ENCODE measurements at places on chromosomes 6 and 20.

- DNase-seq = no peak
Observed at GRCh38 chr6:108661430-108661829, 100.7 kb downstream of the FOXO3 start.

DNA sequence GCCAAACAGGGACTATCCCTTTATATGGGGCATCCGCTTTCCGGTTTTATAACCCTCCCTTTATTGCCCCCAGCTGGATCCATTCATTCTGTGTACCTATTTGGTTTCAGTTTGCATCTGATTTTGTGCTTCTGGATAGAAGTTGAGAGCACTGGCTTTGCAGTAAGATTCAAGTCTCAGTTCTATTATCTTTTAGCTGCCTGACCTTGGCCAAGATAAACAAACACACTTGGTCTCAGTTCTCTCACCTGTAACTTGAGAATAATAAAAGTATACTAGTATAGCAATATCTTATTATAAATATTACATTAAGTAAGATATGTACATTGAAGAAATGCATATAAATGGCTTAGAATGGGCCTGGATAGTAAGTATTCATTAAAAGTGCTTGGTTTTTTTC, 182.4 kb upstream of the TSHZ2 start:
- DNase-seq = no peak

DNA sequence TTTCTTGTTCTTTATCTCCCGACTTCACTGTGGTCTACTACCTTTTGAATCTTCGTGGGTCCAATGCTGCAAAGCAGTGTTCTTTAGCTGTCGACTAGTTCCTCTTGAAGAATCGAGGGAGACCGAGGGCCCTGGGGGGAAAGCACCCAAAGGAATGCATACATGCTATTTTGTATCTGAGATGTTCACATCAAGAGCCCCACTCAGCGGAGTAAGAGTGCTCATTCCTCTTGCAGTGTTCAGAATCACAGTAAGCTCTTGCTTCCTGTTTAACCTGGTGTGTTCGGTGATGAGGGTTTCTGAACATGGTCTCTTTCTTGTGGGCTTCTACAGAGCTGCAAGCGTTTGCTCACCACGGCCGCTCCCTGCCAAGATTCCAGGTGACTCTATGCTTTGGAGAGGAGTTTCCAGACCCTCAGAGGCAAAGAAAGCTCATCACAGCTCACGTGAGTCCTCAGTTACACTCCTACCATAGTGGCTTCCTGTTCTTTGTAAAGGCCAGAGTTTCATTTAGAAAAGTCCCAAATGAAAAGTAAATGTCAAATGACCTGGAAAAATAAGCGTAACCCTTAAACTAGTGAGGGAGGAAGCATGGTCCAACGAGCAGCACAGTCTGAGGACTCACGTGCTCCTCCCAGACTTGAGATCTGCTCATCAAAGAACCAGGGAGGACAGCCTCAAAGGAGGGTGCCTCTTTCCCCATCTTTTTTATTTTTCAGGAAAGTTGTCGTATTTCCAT, 13.3 kb downstream of the IRF4 start:
- DNase-seq = no peak

DNA sequence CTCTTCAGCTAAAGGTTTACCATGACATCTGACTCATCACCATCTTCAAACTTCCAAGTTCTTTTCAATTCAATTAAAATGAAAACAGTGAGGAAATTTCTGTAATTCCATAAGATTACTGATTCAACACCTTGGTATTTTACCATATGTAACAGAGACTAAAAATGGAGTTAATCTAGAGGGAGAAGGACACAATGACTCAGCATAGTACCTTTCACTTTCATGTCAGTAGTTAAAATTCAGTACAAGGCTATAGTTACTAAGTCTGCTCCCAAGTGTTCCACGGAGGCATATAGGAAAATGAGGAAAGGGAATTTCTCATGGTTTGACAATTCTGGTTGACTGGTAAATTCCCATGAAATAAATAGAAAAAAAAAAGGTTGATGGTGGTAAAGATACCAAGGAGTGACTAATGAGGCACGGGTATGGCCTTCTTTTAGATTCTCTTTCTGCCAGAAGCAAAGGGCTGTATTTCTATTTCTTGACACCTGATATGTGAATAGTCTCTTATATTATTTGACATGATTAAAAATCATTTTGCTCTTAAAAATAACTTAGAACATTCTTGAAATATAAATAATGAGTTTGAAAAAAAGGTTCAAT, 526.7 kb upstream of the ADGRB3 start:
- no peak for DNase-seq

GRCh38 chr6:166775180-166775922, 148.3 kb upstream of the RPS6KA2 start:
- DNase-seq = peak; percentile 35

DNA sequence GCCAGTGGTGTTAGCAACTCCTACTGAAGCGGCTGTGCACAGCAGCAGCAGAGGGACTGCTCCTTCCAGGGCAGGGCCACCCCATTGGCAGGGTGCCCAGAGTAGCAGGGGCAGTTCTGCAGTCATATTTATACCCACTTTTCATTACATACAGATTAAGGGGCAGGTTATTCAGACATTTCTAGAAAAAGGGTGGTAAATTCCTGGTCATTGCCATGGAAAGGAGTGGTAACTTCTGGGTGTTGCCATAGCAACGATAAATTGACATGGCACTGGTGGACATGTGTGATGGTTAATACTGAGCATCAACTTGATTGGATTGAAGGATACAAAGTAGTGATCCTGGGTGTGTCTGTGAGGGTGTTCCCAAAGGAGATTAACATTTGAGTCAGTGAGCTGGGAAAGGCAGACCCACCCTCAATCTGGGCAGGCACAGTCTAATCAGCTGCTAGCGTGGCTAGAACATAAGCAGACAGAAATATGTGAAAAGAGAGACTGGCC, 45.0 kb downstream of the IYD start:
- no peak for DNase-seq

- no peak for DNase-seq
Observed at GRCh38 chr6:56204134-56204533, 43.2 kb downstream of the COL21A1 start.

- no peak for DNase-seq
Observed at GRCh38 chr20:15026759-15027158, 689.3 kb upstream of the FLRT3 start.

DNA sequence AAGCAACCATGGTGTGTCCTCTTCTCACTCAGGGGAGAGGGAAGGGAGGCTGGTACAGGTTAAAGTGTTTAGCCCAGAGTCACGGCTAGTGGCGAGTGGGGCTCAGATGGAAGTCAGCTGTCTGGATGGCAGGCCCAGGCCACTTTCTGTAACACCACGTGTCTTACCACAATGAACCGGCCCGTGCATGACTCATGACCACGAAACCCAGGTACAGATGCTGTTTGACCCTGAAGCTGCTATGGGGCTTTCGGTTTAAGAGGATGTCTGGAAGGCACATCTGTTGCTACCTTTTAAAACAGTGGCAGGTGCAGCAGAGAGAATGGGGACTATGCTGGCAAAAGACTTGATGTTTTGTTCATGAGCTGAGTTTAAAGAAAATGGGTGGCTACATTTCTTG, 36.5 kb upstream of the MPC1 start:
- DNase-seq = peak; percentile 43

DNA sequence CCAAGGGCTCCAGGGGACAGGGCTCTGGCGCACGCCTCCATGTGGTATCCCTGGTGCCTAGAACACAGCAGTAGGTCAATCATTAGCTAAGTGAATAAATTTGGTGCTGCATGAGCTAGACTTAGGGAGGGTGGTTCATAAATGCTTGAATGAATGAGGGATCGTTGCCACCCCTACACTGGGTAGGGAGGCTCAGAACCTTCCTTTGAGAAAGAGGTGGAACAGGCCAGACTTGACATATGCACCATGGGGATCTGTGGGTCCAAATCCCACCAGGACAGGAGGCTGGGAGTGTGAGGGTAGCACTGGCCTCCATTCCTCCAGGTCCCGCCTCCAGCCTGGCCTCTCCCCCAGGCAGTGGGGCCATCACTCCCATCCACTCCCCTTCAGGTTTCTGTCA, 13.8 kb downstream of the TEAD3 start:
- DNase-seq = no peak

GRCh38 chr20:50186987-50187402, 3.6 kb upstream of the CEBPB start:
- DNase-seq = no peak

GRCh38 chr6:43070028-43070632, 6.0 kb upstream of the PTK7 start:
- no peak for DNase-seq

DNA sequence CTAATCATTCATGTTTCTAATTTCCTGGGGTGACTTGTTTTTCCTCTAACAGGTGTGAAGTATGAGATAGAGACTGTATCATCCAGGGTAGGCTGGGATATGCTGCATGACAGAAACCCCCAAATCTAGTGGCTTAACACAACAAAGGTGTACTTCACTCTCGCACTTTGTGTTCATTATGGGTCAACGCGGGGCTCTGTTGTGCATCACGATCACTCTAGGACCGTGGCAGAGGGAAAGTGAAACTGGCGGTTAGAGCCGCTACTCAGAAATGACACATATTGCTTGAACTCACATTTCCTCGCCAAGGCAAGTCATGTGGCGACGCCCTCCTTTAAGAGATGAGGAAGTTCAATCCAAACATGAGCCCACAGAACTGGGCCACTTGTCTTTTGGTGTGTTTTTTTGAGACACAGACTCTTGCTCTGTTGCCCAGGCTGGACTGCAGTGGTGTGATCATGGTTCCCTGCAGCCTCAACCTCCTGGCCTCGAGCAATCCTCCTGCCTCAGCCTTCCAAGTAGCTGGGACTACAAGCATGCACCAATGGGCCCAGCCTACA, 41.3 kb downstream of the PCNA start:
- peak; percentile 70 for DNase-seq

- DNase-seq = peak; percentile 55
Observed at GRCh38 chr20:36645998-36646397, at the start of gene SLA2. Gene SLA2, minus strand, starts transcription at chr20:36646196. Its CDS starts 4,861 bp downstream, at chr20:36641335.

DNA sequence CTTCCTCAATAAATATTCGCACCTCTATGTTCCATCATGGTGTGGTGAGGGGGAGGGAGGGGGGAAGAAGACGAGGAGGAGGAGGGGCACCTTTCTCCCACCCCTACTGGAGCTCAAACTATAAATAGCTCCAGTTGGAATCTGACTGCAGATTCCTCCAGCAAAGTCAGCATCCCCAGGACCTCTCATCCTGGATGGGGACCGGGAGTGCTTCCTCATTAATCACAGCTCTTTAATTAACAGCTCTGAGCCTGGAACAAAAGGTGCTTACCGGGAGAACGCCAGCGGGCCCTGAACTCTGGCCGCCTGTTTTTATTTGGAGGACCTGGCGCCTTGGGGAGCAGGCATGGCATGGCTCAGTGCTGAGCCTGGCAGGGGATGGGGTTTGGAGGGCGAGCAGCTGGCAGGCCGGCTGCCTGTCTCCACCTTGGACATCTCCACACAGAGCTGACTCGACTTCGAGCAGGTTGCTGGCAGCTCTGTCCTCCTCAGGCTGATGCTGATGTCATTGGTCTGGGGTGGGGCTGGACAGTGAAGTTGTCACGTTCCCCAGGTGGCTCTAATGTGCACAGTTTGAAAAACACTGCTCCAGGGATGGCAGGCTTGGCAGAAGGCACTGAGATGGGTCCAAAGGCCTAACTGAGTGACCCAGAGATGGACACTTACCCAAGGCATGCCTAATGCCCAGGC, 180.4 kb downstream of the DHX35 start:
- DNase-seq = no peak

DNA sequence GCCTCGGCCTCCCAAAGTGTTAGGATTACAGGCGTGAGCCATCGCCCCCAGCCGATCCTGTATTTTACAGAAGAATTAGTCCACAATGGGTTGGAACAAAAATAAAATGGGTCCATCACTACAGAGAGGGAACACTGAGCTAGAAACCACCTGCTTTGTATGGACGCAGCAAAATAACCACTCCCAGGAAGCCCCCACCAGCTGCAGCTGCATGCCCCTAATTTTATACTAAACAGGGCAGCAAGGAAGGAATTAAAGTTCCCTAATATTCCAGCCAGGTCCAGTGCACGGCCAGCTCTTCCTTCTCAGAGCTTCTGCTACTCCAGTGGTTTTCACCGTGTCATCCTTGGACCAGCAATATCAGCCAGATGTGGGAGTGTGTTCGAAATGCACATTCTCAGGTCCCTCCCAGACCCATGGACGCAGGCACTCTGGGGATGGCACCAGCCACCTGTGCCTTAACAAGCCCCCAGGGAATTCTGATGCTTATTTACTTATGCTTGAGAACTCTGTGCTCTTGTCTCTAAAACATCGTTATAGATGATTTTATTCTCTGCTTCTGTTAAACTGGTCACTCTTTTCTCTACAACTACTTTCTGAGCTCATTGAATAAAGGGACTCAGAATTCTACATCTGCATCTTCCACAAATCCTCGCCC, 189.5 kb upstream of the SLC24A3 start:
- no peak for DNase-seq

- DNase-seq = no peak
Observed at GRCh38 chr20:53302695-53303412, 290.8 kb downstream of the ZNF217 start.

GRCh38 chr20:40802886-40803285, 113.8 kb upstream of the MAFB start:
- no peak for DNase-seq

DNA sequence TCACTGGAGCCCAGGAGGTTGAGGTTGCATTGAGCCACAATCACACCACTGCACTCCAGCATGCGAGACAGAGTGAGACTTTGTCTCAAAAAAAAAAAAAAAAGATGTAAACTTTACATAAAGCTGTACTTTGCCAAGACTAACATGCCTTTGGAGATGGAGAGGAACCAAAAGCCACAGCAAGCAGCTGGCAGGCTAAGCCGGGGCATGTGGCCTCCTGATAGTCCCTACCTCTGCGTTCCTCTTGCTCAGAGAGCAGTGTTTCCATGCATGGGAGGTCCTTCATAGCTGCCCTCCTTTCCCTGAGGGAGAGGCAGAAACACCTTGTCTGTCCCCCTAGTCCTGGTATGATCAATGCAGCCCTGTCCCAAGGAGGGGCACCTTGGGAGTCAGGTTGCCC, 35.2 kb downstream of the SPATA2 start:
- no peak for DNase-seq

GRCh38 chr6:163333701-163334663, 80.5 kb upstream of the QKI start:
- DNase-seq = no peak

DNA sequence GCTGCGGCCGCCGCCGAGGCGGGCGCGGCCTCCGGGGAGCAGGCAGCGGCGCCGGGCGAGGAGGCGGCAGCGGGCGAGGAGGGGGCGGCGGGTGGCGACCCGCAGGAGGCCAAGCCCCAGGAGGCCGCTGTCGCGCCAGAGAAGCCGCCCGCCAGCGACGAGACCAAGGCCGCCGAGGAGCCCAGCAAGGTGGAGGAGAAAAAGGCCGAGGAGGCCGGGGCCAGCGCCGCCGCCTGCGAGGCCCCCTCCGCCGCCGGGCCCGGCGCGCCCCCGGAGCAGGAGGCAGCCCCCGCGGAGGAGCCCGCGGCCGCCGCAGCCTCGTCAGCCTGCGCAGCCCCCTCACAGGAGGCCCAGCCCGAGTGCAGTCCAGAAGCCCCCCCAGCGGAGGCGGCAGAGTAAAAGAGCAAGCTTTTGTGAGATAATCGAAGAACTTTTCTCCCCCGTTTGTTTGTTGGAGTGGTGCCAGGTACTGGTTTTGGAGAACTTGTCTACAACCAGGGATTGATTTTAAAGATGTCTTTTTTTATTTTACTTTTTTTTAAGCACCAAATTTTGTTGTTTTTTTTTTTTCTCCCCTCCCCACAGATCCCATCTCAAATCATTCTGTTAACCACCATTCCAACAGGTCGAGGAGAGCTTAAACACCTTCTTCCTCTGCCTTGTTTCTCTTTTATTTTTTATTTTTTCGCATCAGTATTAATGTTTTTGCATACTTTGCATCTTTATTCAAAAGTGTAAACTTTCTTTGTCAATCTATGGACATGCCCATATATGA, 3.2 kb downstream of the MARCKS start:
- DNase-seq = no peak
